NCI-H1694 treated with DMSO at 0.1 percent for 48 hours (cell line): ENCODE measurements at places on chromosomes 3 and 15.

- DNase-seq, result no peak
Measured at GRCh38 chr15:69848551-69849231, 249.0 kb downstream of the TLE3 start.

- no peak for DNase-seq
Measured at GRCh38 chr15:90862964-90863778, 5.2 kb upstream of the FURIN start.

DNA sequence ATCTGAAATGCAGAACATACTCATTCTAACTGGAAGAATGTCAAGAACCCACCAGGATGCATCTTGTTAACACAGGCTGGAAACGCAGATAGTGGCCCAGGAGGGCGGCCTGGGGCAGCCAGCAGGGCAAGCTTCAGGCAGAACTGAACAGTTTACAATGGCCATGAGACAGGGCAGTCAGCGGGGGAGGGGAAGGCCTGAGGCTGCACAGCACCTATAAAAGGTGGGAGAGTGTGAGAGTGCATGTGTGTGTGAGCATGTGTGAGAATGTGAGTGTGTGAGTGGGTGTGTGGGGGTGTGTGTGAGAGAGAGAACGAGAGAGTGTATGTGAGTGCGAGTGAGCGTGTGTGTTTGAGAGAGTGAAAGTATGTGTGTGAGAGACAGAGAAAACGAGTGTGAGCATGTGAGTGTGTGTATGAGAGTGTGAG, 26.8 kb upstream of the SLCO2A1 start:
- DNase-seq, result no peak

DNA sequence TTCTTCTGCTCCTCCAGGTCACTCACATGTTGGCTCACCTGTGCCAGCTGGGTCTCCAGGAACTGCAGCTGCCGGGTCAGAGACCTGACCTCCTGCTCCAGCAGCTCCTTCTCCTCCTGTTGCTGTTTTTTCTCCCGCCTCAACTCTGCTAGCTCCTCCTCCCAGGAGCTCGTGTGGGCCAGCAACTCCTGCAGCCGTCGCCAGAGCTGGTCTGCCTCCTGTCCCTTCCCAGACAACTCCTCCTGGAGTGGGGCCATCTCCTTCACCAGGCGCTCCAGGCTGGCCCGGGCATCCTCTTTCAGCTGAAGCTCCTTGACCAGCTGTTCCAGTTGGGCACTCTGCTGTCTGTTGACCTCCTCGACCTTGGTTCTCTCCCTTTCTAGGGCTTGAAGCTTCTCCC, 24.5 kb downstream of the CXCR6 start:
- no peak for DNase-seq

GRCh38 chr3:179093807-179094206, 22.2 kb upstream of the ZMAT3 start:
- no peak for DNase-seq

DNA sequence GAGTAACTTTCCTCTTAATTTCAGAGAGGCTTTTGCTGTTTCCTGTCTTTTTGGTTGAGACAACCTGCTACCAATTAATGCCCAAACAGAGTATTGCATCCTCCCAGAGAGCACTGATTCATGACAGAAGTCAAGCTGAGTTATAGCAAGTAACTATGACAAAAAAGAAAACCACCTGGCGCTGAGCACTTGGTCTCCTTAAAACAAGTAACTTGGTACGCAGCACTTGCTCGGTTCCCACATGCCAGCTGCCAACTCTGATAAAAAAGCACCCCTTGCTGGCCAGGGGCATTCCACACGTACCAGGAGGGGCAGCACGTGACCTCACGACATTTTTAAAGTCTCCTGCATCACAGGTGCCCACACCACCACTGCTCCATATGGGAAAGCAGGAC, 13.5 kb upstream of the MYO5C start:
- no peak for DNase-seq

- no peak for DNase-seq
Measured at GRCh38 chr3:47065681-47066080, 86.2 kb downstream of the NBEAL2 start.

DNA sequence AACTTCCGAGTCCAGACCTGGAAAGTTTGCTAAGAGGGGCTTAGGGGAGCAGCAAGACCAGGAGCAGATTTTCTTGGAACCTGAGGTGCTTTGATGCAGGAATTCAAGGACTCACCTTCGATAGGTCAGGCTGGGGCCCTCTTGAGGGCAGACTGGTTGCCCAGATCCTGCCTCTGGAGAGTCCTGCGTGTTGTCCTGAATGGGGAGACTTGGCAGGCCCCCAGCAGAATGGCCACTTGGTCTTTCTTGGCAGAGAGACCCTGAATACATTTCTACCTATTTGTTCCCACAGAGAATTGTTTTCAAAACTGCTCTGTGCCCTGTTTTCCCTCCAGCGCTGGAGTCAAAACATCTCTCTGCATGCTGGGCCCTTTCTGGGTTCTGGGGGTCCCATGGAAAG, 4.2 kb downstream of the KLF13 start:
- no peak for DNase-seq

DNA sequence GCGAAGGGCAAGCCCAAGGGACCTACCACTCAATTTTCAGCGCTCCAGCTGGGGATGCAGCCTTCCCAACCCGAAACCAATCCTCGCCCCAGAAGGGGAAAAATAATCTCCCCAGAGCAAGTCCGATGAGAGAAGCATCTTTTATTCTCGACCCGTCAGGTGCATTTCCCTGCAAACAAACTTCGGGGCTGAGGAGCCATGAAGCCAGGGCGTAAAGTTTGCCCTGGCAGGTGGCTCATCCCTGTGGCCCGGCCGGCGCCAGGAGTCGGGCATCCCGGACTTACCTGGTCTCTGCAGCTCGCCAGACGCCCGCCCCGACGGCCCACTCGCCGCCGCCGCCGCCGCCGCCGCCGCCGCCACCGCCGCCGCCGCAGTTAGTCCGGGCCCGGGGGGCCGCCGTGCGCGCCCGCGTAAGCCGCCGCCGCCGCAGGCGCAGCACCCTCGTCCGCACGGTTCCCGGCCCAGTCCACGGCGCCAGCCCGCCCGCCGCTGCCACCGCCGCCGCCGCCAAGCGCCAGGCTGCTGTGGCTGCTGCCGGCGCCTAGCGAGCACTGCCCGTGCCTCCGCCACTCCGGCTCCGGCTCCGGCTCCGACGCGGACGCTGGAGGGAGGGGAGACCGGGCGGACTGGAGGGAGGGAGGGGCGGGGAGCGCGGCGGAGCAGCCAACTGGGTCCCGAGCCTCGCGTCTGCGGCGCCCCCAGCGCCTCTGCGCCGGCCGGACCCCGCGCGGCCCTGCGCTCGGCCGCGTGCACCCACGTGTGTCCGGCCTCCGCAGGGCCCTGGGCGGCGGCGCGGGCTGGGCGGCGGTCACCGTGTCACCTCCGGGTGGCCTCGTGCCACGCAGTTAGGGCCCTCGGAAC, at the start of gene CNTN3:
TSS of gene CNTN3 (minus strand) at position 553 of the 861 bp plus-strand sequence. CDS start 93,547 bp downstream, outside the sequence.
- DNase-seq, result no peak
